ENCODE measurements at places on chromosomes 2 and 18.

GRCh38 chr2:113858764-113859163, 31.1 kb upstream of the ACTR3 start:
- DNase-seq, result no peak

DNA sequence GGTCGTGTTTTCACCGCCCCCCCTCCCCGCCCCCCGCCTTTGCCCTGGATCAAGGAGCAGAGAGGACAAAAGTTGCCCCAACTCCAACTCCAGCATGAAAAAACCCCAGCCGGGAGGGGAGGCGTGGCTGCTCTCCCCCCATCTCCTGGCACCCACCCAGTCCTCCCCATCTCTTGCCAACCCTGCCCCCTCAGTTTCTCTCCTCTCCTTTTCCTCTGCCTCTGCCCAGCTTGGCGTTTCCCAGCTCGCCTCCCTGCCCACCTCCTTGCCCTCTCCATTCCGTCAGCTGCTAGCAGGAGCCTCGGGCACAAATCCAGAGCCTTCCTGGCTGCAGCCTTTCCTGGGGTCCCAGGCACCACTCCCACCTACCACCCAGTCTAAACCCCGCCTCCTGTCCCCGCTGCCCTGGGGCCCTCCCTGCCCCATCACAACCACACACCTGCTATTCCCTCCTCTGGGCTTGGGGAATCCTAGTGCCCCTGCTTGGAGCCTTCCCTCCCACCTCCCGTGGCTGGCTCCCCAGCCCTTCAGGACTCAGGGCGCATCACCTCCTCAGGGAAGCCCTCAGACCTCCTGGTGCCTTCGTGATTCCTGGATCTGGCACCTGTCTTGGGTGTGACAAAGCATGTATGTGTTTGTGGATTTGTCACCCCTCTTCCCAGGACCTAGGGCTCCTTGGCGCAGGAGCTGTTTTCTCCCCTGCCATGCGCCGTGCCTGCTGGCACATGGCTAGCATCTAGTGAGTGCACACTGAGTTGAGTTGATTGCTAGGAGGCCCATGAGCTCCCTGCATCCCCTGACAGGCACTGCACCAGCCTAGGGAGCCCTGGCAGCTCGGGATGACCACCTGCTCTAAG, 209.1 kb downstream of the TFCP2L1 start:
- no peak for DNase-seq

DNA sequence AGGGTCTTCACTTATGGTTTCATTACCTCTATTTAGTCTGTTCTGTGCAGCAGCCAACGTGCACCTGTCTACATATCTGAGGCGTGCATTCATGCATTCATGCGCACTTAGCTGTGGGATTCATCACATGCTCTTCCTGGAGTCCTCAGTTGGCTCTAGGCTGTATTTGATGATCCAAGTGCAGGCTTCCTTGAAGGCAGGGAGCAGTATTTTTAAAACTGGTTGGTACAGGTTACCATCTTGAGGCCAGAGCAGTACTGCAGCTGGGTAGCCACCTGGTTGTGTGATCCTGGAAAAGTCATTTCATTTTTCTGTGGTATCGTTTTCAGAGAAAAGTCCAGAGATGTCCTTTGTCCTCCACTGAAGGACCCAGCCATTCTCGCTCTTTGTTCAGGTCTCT, 109.8 kb downstream of the EN1 start:
- no peak for DNase-seq

GRCh38 chr2:151363709-151364108, 6.3 kb downstream of the TNFAIP6 start:
- DNase-seq, result no peak

- DNase-seq, result no peak
These were observed 22.8 kb upstream of the SMAD4 start for GRCh38 chr18:51006948-51007789.

DNA sequence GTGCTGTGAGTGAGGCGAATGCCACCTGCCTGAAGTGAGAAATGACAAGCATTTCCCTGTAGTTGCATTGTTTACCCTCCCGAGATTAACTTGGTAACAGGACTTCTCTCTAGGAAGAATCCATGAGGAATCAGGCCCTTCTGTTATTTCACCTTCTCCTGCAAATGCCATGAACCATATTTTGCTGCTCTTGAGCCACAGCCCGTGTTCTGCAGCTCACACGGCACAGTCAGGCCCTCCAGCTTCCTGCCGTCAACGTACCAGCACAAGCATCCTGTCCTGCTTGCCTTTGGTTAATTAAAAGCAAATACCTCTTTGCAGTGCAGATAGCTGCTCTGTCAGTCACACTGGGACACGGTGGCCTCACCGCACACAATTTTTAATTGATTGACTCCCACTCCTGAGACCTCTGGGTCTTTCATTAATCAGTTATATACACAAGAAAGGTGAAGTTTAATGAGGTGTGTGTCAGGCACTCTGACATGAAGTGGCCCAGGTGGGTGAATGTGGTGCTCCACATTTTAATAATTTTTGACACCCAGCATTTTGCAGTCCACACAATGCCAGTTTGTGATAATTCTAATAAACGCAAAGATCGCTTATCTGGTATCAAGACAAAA, 95.3 kb upstream of the ASB18 start:
- no peak for DNase-seq

GRCh38 chr2:186881660-186882059, 32.7 kb upstream of the ZSWIM2 start:
- DNase-seq, result no peak
